ENCODE measurements at places on chromosomes 6 and 20.

GRCh38 chr6:23173234-23173633, 603.9 kb downstream of the HDGFL1 start:
- no peak for DNase-seq

DNA sequence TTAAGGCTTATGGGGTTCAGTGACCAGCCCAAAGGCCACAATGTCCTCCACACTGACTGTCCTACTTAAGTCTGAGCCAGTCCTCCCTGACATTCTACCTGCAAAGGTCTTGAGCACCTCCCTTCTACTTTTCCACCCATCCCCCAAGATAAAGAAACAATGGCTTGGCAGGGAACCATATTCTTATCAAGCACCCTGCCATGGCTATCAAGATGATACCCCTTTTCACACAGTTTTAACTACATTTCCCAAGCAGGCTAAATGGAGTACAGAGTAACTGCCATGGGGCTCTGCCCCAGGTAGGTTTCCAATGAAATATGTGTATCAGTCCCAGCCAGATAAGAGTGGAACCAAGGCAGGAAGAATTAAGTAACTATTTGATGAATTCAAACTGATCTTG, 85.9 kb upstream of the MOCS1 start:
- no peak for DNase-seq

GRCh38 chr6:5989141-5989723, 17.5 kb downstream of the NRN1 start:
- DNase-seq: no peak

DNA sequence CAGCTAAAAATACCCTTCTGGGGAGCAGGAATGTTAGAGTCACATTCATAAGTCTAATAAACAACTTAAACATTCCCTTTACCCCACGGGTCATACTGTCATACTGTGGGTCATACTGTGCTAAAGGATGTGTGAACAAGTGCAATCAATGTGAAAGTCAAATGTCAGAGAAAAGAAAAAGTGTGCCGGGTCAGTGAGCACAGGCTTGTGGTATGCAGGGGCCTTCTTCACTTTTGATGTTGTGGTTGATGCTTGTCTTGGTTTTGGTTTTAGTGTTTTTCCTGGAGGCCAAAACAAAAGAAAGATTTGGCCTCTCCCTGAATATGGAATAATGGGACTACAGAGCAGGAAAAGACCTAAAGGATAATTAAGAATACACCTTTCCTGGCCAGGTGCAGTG, 267.9 kb upstream of the PLN start:
- no peak for DNase-seq

DNA sequence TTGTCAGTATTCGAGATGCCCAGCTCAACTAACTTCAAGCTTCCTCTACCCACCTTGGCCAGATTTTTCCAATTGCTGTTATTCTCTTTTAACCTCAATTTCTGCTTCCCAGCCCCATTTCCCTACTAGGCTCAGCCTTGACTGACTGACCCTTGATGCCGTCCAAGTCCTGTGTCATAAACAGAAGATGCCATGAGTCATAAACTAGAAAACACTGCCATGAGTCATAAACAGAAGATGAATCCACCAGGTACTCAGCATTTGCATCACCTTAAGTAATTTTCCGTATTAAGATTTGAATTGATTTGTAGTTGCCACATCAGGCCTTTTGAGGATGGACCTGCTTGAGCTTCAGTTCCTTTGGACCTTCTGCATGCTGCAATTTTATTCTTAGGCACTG, 123.8 kb downstream of the FAM83B start:
- no peak for DNase-seq

GRCh38 chr20:43751167-43752050, 24.6 kb upstream of the GTSF1L start:
- peak; percentile 66 for DNase-seq

DNA sequence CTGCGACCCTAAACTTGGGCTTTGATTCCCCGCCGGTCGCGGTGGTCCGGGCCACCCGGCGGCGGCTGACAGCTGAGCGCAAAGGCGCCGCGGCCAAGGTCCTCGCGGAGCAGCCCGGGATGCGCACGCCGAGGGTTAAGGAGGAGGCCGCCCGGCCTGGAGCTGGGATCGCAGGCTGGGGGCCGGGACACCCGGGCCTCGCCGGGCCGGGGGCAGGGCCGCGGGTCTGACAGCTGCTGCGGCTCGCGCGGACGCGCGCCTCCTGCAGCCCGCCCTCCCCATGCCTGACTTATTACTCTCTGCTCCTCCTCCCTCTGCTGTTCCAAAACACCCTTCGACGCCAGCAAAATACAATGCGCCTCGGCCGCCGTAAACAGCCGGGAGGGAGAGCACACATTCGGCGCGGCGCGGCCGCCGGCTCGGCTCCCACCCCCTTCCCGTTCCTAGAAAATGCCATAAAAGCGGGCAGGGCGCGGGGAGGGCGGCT, 746 bp downstream of the BACH2 start:
- peak; percentile 70 for DNase-seq

GRCh38 chr6:13461307-13461706, 26.1 kb downstream of the GFOD1 start:
- no peak for DNase-seq

- no peak for DNase-seq
Measured at GRCh38 chr6:2581011-2581410, 169.7 kb downstream of the MYLK4 start.

GRCh38 chr20:15547119-15547518, 1026.1 kb downstream of the KIF16B start:
- DNase-seq: no peak

DNA sequence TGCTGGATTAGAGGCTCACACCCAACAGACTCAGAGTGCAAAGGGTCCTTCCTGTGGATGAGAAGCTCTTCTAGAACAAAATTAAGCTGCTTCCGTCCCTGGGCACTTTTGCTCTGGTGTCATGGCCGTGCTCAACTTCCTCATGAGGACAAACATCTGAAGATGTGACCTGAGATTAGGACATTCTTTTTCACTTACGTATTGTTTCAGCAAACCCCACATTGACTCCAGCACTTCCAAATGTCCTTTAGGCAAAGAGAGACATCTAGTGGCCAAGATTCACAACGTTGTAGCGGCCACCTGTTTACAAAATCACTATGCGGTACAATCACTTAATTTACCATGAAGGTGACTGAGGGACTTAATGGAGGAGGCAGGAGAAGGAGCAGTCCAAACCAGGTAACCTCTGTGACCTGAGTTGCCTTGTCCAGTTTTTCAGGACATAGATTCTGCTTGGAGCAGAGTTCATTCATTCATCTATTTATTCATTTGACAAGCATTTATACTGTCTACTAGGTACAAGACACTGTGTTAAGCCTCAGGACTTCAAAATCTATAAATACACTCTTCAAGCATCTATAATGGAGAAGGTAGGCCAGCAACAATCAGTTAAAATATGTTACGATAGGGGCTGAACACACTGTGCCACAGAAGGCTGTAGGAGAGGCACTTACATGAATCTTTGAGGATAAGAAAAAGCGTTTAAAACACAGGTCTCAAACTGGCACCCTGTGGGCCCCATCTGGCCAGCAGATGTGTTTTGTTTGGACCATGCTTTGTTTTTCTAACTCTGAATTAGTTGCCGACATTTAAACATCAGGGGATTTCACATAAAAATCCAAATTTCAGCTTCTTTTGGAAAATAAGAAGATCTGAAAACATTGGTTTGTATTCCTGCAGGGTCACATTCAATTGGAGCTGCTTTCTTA, 5.6 kb upstream of the ADGRF1 start:
- no peak for DNase-seq

DNA sequence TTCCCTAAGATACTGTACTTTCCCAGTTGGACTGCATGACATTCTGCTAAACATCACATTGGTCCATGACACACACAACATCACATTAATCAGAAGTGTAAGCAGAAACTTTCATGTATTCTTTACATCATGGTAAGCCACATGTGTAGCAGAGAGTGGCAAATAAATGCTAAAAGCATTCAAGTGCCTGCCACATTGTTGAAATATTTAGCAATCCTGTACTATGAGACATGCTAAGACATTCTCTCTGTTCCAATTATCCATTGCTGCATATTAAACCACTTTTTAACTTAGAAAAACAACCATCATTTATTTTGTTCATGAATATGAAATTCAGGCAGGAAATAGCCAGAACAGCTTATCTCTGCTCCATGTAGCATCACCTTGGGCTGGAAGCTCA, 207.7 kb upstream of the GJE1 start:
- DNase-seq: no peak

- no peak for DNase-seq
Measured at GRCh38 chr6:68443704-68444103, 191.4 kb upstream of the ADGRB3 start.

DNA sequence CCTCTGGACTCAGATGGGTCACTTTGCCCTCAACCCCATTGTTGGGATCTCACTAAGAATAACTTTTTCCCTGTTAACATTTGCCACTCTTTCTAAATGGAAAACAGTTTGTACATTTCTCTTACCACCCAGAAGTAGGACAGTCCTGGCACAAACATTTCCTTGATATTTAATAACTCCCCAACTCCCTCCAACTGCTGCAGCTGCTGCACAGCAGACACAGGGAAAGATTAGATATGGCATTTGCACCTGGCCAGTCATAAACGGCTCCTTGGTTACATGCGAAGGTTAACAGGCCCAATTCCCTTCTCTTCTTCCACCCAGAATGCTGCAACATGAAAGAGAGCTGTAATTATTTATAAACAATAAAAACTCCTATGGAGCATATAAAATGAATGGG, 55.9 kb upstream of the SOX4 start:
- no peak for DNase-seq

- DNase-seq: no peak
Measured at GRCh38 chr20:18988701-18989100, 175.1 kb downstream of the SCP2D1 start.

GRCh38 chr20:47531458-47531857, 29.8 kb downstream of the NCOA3 start:
- no peak for DNase-seq

DNA sequence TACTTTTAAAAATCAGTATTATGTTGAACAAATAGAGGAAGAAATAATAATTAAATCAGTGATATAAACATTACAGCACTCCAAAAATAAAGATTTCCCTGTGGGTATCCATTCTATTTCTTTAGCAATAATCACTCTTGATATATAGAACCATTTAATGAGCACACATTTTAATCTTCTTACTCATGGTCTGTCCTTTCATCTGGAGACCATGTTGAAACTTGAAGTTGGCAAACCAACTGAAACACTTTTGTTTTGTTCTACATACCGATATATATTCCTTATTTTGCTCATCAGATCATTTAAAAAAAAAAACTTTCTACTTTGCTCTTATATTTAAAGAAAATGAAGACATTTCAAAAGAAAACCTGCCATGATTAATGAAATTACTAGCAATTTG, 13.4 kb downstream of the C6orf58 start:
- no peak for DNase-seq

- no peak for DNase-seq
Measured at GRCh38 chr20:13825465-13825864, 40.6 kb downstream of the NDUFAF5 start.

GRCh38 chr6:152184573-152184916, 377.1 kb downstream of the ESR1 start:
- no peak for DNase-seq

GRCh38 chr20:54340667-54341081, 132.8 kb downstream of the PFDN4 start:
- DNase-seq: no peak

GRCh38 chr20:2798814-2799213, 1.6 kb downstream of the CPXM1 start:
- DNase-seq: no peak

GRCh38 chr20:12152996-12153395, 235.3 kb downstream of the BTBD3 start:
- DNase-seq: no peak

GRCh38 chr6:100554228-100554627, 89.5 kb upstream of the SIM1 start:
- no peak for DNase-seq

- no peak for DNase-seq
Measured at GRCh38 chr20:48147311-48147710, 362.0 kb upstream of the SULF2 start.

GRCh38 chr6:15243910-15244619, 1.8 kb upstream of the JARID2 start:
- DNase-seq: no peak

GRCh38 chr6:133033263-133033662, 207.9 kb upstream of the EYA4 start:
- no peak for DNase-seq

- no peak for DNase-seq
Measured at GRCh38 chr20:46954490-46955038, 59.9 kb downstream of the EYA2 start.

DNA sequence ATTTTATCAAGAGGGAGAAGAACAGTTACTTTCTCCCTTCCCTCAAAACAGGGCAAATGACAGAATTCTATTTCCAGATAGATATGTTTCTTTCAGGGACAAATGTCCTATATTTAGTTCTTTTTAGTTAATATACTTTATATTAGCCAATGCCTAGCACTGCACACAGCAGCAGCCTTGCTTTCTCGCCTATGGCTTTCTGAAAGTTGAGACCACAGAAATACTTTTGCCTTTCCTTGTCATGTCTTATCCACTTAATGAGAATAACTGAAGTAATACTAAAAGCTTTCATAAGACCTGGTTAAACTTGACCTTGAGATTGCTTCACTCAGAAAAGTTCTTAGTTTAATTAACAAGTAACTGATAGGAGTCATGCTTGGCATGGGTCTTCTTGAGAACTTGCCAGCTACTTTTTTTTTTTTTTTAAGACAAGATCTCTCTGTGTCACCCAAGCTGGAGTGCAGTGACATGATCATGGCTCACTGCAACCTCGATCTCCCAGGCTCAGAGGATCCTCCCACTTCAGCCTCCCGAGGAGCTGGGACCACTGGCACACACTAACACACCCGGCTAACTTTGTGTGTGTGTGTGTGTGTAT, 159.3 kb downstream of the CDKAL1 start:
- DNase-seq: no peak

DNA sequence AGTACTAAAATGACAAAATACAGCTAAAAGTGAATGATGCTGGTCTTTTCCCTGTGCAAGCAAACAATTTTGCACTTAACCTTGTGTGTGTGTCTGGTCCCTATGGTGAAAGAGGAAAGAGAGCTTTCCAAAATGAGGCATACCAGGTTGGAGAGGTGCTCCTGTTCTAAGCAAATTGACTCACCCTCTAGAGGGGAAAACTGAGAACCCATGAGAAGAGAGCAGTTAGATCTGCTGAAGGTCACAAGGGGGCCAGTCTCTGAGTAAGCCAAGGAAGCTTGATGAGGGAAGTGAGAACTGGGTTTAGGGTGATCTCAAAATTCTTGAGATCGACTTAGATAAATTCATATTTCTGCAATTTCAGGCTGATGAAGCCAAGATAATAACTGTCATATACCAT, 157.5 kb upstream of the TBX18 start:
- DNase-seq: no peak

- no peak for DNase-seq
Measured at GRCh38 chr6:106003268-106003987, 82.7 kb upstream of the PRDM1 start.

DNA sequence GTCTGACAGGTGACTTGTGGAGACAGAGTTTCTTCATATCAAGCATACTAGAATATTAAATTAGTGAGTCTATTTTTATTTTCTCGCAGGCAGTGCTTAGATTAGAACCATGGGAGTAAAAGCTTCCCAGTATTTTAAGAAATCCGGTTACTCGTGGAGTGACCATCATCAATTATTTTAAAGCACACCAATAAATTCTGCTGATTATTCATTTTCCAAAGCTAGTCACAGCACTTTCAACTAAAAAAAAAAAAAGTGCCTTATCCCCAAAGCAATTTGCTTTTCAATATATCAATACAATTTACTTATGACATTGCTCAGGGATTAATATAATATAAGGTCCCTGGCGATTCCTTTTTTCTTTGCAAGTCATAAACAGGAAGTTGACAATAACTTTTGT, 26.3 kb upstream of the OLIG3 start:
- no peak for DNase-seq

Measured in activated naive CD4-positive, alpha-beta T cell treated with Interleukin-2 at 50 U/mL for 16 hours (primary cell).